Stimulated activated CD4-positive, alpha-beta T cell treated with anti-CD3 and anti-CD28 coated beads, Interleukin-4, amount 100 ng/mL, for 48 hours (primary cell): ENCODE measurements at places on chromosomes 13 and 19.

- peak; percentile 95 for DNase-seq
Observed at GRCh38 chr19:39833464-39834286, at the start of gene DYRK1B. Gene DYRK1B (minus strand): TSS chr19:39834162. CDS start chr19:39831867, 2,295 bp downstream.

DNA sequence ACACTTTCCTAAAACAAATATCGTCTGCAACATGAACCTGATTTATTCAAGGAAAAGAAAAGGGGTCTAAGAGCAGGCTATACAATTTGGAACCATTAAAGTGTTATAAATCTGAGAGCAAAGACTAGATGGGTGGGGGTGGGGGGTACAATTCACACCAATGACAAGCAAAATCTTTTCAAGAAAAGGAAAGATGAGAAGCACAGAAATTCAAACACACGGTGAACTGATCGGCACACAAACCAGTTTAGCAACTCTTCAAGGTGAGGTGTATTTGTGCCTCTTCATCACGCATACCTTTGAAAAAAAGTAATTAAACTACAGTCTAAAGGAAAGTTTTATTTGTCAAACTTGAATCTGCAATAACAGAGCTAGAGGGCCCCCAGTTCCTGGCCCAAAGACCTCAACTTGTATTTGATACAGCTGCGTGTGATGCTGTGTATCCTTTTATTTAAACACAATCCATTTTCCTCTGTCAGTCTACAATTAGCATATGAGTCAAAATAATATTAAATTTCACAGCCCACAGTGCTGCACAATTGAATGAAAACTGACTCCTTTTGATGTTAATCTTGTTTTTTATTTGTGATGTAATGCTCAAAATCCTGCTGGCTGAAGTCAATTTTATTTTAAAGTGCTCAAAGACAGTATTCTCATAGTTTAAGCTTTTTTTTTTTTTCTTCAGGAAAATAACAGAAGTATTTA is 14.2 kb downstream of the EFNB2 start:
- DNase-seq, result no peak

DNA sequence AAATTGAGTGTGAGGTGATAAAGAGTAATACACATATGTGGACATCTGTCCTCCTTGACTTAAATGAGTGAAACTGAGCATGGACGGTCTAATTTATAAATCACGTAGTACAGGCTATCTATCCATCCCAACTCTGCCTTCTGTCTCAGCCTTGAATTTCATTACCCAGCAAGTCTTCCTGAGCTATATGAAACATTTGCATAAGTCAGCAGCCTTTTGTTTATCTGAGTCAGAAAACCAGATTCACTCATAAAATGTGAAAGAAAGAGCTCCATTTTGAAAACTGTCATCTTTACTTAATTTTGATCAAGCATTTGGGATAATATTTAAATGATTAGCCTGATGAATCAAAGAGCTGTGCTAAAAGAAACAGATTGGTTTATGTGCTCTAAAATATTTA is 197.9 kb downstream of the LHFPL6 start:
- no peak for DNase-seq

GRCh38 chr19:43749898-43750297 is 4.9 kb downstream of the SMG9 start:
- DNase-seq, result no peak

DNA sequence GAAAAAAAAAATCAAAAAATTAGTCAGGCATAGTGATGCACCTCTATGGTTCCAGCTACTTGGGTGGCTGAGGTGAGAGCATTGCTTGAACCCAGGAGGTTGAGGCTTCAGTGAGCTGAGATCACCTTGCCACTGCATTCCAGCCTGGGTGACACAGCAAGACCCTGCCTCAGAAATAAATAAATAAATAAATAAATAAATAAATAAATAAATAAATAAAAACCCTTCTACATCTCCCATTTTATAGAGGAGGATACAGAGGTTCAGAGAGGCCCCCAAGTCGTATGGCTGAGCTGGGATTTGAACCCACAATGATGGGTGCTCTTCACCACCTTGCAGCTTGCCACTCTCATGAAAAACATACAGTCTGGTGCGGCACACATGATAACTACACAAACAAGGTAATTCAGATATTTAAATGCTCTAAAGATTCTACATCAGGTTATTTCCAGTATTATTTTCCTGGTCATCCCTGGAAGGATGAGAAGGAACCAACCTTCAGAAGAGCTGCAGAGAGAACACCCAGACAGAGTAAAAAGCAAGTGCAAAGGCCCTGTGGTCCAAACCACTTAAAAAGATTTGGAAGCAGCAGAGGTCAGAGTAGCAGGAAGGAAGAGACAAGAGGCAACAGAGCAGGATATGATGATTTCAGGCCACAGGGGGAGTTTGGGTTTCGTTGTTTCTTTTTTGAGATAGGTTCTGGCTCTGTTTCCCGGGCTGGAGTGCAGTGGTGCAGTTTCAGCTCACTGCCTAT is 29.2 kb upstream of the OR1M1 start:
- no peak for DNase-seq

DNA sequence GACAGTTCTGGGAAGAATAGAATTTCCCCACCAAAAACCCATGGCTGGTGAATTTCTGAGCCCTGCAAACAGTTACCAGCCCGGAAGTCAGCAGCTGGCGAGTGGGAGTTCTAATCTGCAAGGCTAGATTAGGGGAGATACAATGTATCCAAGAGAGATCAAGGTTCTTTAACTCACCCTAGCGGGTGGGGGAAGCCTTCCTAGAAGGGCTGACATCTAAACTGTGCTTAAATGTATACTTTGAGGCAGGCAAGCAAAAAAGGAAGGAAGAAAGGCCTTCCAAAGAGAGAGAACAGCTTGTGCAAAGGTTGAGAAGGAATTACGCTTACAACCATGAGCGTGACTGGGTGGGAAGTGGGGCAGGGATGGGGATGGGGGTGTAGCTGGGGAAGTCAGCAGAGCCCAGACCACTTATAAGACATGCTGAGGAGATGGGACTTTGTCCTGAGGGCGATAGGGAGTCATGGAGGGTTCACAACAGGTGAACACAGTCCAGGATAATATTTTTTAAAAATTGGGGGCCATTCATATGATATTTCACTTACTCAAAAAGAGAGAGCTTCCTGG is 20.8 kb upstream of the ZNRF4 start:
- no peak for DNase-seq

DNA sequence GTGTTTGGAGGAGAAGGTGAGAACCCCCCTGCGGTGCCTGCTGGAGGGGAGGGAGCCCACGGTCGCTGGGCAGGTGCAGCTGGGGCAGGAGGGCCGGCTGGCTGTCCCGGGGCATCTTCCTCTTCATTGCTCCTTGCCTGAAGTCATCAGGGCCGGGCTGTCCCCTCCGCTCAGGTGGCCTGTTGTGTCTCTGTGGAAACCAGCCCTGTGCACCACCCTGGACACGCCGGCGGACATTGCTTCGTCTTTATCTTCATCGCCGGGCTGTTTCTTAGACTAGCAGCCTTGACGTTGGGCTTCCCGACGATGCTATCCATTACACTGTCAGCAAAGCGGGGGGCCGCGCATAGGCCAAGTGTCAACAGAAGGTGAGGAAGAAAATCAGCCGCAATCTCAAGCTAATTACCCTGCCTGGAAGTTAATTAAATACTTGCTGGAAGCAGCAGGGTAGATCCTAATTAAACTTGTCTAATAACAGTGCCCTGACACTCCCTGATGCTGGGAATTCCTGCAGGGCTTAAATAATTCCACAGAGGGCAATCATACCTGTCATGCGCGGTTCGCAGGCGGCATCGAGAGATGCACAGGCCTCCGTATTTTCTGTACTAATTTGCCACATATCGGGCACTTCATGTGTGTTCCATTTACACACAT is 111.4 kb upstream of the SOX1 start:
- no peak for DNase-seq

GRCh38 chr13:90690458-90691080 is 656.9 kb upstream of the MIR17HG start:
- DNase-seq, result no peak

DNA sequence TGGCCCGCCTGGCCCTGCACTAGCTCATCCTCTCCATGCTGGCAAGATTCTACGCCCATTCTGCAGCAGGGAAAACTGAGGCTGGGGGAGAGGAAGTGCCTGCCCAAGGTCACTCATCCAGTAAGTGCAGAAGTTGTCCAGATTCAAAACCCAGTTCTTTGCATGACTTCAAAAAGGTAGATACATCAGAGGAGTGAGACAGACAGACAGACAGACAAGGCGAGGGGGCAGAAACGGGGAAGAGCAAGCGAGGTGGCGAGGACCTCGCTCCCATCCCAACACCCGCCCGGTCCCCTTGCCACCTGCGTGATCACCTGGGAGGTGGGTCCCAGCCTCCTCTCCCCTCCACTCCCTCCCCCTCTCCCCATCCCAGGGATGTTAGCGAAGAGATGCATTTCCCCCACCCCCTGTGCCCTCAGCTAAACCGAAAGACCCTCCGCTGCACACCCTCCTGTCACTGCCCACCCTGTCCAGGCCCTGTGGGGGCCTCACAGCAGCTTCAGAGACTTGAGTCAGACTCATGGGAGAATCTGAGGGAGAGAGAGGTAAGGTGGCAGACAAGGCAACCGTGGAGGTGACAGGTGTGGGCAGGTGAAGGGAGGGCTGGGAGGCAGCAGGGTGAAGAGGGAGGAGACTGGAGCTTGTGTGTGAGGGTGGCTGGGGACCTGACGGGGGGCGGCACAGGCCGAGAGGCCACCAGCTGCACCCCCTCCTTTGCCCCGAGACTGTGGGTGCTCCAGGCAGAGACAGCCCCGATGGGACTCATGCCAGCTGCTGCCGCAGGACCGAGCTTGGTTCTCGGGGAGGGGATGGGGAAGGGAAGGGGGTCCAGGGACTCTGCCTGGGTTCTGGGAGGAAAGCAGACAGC is 18.9 kb downstream of the LRRC4B start:
- DNase-seq, result no peak
